ENCODE measurements at places on chromosomes 16 and 17.

DNA sequence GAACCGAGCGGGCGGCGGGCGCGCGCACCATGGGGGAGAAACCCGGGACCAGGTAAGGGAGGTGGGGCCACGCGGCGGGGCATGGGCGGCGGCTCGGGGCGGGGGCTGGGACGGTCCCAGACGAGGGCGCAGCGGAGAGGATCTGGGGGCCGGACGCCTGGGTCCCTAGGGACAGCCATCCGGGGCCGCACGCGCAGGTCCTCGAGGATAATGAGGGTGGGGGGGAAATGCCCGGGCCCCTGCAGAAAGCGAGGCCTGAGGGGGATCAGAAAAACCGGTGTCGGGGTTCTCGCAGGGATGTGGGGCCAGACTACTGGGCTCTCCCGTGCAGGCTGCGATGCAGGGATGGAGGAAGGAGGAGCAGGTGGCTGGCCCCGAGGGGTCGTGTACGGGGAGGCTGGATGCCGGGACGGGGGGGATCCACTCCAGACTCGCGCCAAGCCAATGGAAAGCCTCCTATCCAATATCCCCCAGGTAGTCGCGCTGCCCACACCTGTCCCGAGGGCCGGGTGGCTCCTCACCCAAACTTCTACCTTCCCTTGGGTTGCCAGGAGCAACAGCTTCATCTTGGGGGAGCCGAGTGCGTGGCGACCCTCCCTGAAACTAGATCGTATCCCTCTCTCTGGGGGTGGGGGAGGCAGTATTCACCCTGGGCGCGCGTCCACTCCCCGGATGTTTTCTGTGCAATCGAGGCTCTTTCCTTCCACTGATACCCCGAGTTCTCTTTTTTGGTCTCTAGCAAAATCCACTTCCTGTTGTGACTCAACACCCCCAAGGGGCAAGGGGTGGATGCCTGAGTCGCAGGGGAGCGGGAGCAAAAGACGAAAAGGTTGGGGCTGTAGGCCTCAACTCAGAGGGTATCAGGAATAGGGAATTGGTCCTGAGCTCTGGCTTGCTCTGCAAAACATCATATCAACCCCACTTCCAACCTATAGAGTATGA, 532 bp downstream of the ARRB2 start:
- DNase-seq, result peak; percentile 15

DNA sequence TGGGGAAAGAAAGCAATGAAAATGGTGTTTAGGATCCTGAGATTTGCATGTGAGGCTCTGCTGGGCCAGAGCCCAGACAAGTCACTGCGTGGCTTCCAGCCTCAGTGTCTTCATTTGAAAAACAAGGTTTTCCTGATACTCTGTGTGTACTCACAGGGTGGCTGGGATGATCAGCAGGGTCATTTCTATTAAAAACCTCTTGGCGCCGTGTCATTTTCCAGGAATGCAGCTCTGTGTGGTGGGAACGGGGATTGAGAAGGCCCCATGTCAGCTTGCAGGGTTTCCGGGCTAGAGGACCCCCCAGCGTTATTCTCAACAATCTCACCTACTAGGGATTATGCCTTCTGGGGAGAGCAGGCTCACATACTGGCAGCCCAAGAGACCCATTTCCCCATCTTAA, 73.5 kb downstream of the FOXL1 start:
- DNase-seq, result no peak

DNA sequence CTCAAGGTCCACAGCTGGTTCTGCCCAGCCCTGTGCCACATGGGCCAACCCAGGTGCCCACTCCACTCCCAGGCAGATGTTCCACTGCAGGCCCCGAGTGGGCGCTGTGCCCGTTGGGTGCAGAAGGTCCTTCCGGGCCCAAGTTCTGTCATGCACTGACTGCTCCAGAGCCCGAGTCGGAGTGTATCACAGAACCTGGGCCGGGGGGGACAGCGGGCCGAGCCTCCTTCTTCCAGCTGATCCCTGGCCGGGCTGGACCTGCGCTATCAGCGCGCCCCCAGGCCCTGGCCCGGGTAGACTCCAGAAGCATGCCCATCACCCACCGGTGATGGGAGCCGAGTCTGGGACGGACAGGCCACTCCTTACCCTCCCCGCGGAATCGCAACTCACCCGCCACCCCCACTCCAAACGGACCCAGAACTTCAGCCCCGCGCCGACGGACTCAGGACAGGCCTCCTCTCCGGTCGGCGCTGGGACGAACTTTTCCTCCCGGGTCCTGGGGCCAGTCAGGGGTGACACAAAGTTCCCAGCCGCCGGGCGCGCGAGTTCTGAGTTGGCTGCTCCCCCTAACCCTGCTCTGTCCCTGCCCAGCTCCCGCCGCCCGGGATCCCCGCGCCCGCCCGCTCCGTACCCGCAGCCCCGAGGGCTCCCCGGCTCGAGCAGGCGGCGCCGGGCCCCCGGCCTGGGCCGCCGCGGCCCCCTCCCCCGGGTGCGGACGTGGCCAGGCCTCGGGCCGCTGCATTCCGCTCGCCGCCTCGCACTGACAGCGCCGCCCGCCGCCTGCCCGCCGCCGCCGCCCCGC, at the start of gene COPZ2:
TSS of gene COPZ2 (minus strand) at position 762 of the 802 bp plus-strand sequence. CDS start at position 742, 20 bp downstream.
- DNase-seq, result peak; percentile 49

DNA sequence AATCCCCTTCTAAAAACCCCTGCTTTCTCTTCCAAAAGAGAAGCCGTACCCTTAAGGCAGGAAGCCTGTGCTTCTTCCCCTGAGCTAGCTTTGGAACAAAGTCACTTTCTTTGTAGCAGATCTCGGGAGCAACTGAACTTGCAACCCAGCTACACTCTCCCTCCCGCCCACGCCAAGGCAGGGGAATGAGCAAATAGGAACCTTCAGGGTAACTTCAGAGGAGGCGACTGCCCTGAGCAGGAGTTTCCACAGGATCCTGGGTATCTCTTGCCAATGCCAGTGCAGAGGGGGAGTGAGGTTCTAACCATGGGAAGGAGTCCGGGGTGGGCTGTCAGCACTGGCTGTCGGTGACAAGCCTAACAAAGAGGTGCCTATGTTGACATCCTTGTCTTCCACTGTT, 5.9 kb upstream of the PIRT start:
- no peak for DNase-seq

DNA sequence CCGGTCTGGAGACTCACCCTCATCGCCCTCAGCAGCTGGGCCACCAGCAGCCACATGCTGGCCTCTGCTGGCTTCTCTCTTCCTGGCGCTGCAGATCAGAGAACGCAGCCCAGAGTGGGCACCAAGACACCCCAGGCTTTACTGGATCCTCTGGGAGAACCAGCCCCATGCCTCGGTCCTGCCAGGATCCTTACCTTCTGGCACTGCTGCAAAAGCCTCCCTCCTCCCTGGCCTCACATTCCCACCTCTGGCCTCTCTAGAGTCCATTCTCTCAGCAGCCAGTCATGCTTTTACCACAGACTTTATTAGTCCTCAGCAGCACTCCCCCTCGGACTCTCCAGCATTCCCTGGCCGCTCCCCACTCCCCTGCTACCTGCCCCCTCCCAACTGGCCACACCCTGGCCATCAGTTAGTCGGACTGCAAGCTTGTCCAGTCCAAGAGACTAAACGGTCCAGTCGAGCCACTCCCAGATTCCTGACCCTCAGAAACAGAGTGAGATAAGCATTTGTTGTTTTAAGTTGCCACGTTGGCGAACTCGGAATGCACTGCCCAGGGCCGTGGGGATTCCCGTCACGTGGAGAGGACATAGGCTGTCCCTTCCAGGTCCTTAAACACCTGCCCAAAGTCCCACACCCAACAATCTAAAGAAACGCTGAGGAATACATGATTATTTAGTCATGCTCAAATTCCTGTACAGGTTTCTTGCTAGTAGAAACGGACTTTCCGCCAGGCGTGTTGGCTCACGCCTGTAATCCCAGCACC, 5.9 kb upstream of the SPG7 start:
- DNase-seq, result no peak

- DNase-seq, result no peak
These were observed 77.0 kb upstream of the ZNF423 start for GRCh38 chr16:49932946-49933345.

GRCh38 chr17:50200457-50201275, 765 bp downstream of the COL1A1 start:
- DNase-seq, result peak; percentile 71

DNA sequence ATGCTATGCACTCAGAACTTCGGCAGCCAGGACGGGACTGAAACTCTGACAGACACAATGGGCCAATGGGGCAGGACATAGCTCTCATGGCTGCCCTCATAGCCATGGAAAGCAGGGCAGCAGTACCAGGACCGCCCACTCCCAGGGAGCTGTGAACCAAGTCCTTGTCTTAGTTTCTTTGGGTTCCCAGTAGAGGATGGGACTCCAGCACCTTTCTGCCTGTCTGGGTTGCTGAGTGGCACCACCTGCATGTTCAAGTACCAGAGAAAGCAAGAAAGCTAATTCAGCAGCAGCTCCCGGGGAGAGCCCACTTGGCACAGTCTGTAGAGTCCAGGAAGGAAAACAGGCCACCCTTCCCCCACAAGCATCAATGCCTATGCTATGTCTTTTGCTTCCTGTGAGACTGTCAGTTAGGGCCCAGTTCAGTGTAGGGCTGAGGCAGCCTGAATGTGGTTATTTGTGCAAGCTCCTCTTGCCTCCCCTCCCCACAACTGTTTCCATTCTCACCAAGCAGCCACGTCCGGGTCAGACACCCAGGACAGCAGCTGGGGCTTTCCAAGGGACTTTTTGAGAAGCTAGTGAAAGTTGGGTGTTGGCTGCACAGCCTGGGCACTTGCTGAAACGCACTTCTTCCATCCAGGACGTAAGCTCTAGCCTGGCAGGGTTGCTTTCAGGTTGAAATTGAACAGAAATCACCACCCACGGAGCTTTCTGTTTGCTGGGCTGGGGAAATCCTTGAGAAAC, 7.8 kb downstream of the SUPT4H1 start:
- peak; percentile 68 for DNase-seq

DNA sequence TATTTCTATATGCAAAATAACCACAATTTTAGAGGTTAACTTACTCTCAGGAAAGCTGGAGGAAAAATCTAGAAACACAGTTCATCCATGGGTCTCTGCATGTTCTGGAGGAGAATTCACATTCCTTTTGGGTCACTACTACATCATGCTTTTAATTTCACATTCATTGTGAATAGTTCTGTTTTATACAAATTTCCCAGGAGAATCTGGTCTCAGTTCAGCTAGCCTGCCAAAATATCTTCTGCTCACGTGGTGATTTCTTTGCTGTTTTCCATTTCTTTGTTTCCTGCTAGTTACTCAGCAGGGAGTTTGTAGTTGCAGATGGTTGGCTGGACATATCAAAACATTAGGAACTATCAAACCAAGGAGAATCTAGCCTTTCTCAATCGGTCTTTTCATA, at the start of gene ABCA9:
TSS of gene ABCA9 (minus strand) at position 106 of the 400 bp plus-strand sequence. CDS start 9,801 bp downstream, outside the sequence.
- no peak for DNase-seq

- DNase-seq, result no peak
These were observed 20.4 kb upstream of the MRPS23 start for GRCh38 chr17:57870283-57870635.

DNA sequence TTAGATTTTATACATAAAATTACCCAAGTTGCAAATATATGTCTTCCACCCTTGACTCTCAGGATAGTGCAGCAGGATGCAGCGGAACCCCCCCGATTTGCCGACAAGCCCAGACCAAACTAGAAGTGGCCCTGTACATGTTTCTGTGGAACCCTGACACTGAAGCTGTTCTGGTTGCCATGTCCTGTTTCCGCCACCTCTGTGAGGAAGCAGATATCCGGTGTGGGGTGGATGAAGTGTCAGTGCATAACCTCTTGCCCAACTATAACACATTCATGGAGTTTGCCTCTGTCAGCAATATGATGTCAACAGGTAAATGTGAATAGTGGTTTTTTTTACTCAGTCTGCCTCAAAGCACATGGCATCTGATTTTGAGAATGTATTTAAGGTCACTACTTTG, 70.7 kb downstream of the OMG start:
- DNase-seq, result no peak

DNA sequence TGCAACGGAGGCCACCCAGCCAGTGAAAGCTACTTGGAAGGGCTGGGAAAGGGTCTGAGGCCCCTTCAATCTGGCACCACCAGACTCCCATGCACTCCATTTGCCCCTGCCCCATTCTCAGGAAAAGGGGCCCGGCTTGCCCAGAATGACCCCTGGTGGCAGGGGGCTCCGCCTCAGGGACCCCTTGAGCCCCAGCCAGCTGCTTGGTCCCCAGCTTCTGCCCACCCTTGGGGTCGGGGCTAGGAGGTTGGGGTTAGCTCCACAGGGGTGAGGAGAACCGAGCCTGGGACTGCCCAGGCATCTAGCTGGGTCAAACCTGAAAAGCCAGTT, 1.3 kb downstream of the RHBDF1 start:
- DNase-seq, result no peak

DNA sequence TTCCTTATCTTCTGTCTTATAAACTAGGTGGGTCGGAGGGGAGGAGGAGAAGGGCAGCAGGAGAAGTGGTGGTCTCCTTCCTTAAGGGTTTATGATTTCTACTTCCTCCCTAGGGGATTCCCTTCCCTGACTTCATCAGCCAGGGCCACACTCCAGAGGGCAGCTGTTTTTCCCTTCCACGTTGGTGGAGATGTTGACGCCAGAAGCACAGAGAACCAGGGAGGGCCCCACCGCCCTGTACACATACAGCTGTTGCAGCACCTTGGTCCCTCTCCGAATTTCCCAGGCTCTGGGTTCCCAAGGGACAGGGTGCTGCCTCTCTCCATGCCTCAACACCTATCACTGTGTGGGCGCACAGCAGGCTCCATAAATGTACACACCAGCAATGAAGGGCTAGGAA, 5.6 kb upstream of the SLC6A4 start:
- DNase-seq, result no peak

GRCh38 chr16:66146798-66147197, 219.7 kb upstream of the CDH5 start:
- DNase-seq, result no peak

DNA sequence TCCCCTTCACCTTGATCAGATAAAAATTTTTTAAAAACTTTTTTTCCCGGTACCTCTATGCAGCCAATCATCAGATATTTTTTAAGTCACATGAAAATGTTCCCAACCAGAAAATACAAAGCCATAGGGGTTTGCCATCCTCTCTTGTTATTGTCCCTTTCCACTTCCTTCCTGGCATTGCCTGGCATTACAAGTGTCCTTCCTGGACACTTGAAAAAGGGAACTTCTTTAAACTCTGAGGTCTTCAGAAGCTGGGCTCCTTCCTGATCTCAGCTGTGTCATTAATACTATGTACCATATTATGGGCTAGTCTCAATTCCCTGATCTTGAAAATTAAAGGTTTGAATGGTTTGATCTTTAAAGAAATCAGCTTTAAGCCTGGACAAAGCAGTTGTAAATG, 64.9 kb downstream of the TEX14 start:
- DNase-seq, result no peak

DNA sequence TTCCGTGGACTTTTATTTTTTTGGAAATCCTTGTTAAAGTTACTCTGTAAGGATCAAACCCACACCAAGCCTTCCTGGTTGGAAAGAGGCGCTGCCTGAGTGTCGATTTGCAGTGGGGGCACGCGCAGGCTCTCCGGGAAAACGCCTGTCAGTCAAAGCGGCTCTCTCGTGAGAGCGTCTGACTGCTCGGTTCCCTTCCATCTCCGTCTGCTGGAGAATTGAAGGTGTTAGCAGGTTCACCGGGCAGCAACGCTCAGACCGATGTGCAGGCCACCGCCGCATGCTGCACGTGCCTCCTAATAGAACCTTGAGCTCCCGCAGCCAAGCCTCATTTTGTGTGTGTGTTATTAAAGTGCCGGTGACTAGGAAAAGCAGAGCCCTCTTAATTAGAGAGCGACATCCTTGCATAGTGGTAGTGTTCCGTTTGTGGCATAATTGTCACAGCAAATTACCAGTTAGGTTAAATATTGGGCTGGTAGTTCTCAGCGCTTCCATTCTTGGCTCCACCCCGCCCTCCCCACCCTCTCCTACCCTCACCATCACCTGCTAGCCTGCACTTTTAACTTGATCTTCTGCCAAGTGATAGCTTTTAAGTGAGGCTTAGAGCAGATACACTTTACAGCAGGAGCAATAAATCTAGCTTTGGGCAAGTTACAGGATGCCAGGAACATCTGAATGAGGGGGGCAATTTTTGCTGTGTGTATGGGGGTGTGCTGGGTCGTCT, 75.5 kb downstream of the RPA1 start:
- no peak for DNase-seq

All from effector CD8-positive, alpha-beta T cell (primary cell).